ENCODE measurements at places on chromosomes 1 and 21.

DNA sequence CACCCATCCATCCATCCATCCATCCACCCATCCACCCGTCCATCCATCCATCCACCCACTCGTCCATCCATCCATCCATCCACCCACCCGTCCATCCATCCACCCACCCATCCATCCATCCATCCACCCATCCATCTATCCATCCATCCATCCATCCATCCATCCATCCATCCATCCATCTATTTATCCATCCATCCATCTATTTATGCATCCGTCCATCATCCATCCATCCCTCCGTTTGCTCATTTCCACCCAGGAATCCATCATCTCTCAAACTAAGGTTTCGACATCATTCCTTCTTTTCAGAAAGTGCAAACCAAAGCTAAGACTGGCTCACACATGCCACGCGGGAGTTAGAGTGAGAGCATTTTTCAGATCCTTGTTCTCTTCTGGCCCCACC lies 52.8 kb upstream of the POFUT2 start:
- DNase-seq: no peak

GRCh38 chr1:189432753-189433152 lies 1044.9 kb downstream of the BRINP3 start:
- no peak for DNase-seq

- no peak for DNase-seq
Observed at GRCh38 chr1:116496898-116497297, 73.9 kb downstream of the CD58 start.

DNA sequence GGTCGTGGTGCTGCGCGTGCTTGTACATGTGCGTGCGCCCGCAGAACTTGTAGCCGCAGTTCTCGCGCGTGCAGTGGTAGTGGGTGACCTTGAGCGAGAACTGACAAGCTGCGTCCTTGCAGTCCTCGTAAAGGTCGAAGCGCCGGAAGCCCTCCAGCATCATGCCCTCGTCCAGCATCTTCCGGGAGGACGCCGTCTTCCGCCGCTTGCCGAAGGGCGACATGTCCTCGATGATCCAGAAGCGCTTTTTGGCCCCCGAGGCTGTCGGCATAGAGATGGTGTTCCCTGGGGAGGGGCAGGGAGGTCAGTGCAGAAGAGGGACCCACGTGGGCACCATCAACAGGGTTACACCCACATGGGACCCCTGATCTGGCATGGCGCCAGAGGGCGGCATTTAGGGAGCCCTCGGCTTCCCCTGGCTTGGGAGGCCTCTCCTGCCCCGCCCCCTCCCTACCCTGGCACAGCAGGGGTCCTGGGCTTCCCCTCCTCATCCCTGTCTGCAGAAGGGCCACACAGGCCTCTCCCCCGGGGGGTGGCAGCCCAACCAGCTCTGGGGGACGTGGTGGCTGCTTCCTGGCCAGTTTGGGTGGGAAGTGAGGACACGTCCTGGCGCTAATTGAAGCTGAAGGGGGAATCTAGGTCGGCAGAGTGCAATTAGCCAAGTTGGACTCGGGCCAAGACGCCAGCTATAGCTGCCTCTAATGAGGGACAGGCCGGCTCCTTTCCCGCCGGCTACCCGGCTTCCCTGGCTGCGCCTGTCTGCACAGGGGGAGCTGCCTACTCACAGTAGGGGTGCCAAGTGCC lies 156.5 kb downstream of the CASZ1 start:
- DNase-seq: no peak

GRCh38 chr1:37878071-37878470 lies 18.7 kb upstream of the MTF1 start:
- no peak for DNase-seq

GRCh38 chr1:42258218-42258617 lies 76.8 kb downstream of the FOXJ3 start:
- DNase-seq: no peak

All from smooth muscle cell of the brain vasculature (primary cell).